ENCODE measurements at places on chromosomes 6 and 20.

DNA sequence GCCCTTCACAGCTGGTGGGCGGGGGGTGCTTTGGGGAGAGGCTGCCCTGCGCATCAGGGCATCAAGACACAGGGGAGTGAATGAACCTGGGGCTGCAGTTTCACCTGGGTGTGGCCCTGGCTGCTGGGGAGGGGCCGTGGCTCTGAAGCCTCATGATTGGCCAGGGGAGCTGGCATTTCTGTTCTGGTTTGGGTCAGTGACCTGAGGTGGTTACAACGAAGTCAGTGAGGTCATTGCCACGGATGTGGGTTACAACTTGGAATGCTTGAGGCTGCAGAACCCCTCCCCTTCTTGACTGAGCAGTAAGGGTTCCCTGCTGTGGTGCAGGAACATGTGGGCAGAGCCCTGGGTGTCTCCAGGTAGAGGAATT, 3.0 kb downstream of the TCEA2 start:
- DNase-seq = peak; percentile 52

GRCh38 chr20:38267901-38268514, 7.5 kb upstream of the KIAA1755 start:
- no peak for DNase-seq

DNA sequence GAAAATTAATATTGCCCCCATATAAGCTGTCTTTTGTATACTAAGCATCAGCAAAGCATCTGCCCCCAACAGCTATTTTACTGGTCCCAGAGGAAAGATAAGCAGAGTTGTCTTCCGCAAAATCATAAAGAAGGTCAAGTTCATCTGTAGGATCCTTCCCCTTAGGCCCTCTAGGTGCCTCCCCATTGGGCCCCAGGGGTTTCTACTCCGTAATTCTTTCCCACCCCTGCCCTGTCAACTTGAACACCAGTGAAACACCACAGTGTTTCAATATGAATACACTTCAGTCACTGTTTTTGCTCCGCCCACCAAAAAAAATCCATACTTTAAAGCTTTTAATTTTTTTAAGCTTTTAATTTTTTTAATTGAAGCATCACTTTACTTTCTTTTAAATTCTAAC, 159.2 kb downstream of the ATXN1 start:
- no peak for DNase-seq

DNA sequence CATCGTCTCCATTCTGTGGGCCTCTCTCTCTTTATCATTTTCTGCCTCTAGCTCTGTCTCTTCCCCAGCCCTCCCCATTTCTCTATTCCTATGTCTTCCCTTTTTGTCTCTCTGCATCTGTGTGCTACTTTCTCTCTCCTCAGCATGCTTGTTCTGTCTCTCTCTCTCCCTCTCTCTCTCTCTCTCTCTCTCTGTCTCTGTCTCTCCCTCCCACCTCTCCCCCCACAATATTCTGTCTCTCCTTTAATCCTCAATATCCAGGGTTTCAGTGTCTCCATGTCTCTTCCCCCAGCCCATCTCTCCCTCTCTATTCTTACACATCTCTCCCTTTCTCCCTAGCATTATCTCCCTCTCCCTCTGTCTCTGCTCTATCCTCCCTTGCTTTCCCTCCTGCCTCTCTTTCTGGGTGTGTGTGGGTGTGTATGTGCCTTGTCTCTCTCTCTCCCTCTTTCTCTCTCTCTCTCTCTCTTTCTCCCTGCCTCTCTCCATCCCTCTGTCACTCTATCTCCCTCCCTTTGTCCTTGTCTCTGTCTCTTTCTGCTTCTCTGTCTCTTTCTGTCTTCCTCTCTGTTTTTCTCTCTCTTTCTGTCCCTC, 76.9 kb upstream of the SIRPA start:
- DNase-seq = no peak

- no peak for DNase-seq
Measured at GRCh38 chr20:44829688-44830087, 19.3 kb upstream of the RIMS4 start.

DNA sequence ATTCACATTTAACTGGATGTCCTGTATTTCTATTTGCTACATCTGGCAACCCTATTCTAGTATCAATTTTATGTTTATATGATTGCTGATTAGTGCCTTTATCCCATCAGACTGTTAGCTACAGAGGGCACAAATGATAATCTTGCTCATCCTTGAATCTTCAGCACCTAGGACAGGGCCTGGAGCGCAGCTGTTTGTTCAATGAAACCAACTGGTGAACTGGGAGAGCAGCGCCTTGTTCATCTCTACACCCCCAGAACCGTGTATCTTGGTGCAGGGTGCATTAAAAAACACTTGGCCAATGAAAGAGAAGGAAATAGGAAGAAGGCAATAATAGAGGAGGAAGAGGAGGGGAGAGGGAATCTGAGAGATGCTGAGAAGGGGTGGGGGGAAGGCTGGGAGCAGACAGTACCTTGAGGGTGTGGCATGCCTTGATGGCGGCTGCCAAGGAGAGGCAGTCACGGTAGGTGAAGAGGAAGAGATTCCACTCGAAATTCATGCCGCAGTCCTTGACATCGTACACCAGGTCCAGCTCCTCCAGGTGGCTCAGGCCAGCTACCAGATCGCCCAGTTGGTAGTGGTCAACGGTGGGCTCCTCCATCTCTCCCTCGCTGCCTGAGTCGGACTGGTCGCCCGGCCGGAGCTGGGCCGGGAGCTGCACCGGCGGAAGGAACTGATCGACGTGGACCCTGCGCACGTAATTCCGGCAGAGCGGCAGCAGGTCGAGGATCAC, 15.5 kb downstream of the TMEM151B start:
- no peak for DNase-seq

DNA sequence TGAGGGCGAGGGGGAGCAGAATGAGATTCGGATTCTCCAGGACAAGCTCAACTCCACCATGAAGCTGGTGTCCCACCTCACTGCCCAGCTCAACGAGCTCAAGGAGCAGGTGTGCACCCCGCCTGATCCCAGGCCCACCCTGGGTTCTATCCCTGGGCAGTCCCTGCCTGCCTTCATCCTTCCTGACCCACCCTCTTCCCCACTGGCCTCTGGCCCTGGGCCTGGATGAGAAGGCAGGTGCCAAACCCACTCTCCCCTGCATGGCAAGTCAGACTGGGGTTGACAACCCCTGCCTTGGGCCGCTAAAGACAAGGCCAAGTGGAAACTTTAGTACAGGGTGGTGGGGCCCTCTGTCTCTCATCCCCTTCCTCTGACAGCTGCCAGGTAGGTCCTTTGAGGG, 16.5 kb downstream of the UQCC2 start:
- DNase-seq = no peak

- no peak for DNase-seq
Measured at GRCh38 chr6:70616728-70617260, 50.1 kb downstream of the SDHAF4 start.

DNA sequence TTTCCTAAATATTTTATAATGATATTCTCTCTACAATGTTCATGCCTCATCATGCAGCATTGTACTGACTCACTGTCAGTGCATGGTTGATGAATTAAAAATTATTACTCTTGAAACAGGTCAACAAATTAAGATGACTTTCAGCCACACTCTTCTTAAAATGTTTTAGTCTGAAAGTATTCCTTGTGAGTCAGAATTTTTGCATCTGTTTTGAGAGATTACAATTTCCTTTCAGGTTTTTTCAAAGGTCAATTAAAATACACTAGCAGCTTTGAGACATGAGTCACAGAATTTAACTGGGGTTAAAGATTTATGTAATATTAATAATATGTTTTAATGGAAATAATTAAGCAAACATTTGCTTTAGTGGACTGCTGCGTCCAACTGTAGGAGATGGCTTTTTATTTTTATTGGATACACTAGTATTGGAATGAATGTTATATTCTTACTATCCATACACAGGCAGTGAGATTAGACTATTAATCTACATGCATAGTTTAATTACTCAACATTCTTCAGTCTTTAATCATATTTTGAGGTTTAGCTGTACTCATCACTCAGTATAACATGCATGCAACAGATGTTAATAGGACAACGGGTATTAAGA, 9.7 kb downstream of the COL12A1 start:
- no peak for DNase-seq

Measured in non-pigmented ciliary epithelial cell (primary cell).